Stimulated activated CD4-positive, alpha-beta T cell treated with anti-CD3 and anti-CD28 coated beads, Interleukin-1b, Interleukin-23, amount 100 ng/mL, for 4 hours (primary cell): ENCODE measurements at places on chromosomes 11 and 22.

GRCh38 chr11:75352588-75353206 is 1.2 kb upstream of the ARRB1 start:
- DNase-seq = no peak

DNA sequence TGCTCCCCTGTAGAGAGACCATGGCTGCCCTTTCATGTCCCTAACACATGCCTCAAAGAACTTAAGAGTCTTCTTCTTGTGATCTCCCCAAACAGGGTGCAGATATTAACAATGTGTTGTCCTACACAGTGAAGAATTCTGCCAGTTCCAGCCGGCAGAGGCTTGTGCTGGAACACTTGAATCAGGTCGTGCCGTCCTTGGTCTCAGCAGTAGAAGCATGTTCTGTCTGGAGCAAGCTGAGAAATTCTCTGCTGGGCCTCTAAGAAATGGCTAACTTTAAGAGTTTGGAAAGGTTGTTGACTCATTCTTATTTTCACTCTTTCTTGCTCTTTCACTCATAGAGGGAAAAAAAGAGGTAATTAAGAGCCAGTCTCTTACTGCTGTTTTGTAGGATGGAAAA is 71.1 kb upstream of the SLC25A18 start:
- DNase-seq = no peak

- DNase-seq = no peak
Observed at GRCh38 chr11:104792861-104793260, 105.4 kb downstream of the CASP12 start.

GRCh38 chr11:134317103-134317502 is 14.7 kb upstream of the GLB1L2 start:
- no peak for DNase-seq

DNA sequence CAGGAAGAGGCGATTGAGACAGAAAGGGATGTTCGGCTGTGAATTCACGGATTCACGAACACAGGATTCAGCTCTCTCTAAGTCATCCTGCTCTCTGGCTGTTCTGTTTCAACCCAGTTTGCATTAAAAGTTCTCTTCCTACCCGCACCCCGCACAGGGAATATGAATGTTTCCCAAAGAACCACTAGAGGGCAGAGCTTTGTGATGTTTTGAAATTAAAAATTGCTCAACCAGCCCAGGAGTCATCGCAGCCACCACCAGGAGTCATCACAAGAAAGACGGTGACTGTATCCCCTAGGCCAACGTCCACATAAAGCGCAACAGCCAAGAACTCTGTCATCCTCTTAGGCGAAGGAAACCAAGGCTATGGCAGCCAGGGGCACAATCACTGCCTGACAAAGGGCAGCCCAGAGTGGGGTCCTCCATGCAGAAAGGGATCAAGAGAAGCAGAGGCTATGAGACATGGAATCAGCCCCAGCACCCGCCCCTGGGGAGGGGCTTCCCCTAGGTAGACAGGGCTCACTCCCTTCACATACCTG is 122.4 kb downstream of the WT1 start:
- no peak for DNase-seq

GRCh38 chr22:32318361-32318760 is 39.3 kb upstream of the RFPL3 start:
- DNase-seq = no peak

DNA sequence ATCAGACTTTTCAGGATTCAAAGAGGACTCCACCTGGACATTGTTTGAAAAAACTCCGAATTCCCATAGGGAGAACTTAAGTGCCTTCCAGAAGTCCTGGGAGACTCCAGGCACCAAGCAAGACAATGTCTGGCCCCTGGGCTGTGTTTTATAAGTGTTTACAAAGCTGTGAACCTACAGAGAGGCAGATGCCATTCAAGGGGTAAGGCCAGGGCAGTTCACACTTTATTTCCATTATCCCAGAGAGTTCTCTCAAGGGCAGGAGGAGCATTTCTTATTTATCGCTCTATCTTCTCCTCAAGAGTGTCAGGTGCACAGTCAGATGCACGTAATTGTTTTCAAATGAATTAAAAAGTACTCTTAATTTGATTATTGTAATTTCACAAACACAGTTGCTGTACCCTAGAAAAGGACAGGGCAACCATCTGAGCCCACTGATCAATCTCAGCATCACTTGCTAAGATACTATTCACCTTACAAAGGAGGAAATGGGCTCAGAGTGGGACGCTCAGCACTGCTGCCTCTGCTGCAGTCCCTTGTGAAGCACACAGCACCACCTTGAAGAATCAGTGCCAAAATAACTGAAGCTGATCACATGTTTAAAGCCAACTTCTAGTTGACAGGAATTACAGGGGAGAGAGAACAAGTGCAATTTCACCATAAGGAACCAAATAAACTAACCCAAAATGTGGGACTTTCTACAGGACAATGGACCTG is 35.0 kb downstream of the RASSF10 start:
- DNase-seq = no peak

- no peak for DNase-seq
Observed at GRCh38 chr11:45021001-45021400, 70.3 kb upstream of the TP53I11 start.

DNA sequence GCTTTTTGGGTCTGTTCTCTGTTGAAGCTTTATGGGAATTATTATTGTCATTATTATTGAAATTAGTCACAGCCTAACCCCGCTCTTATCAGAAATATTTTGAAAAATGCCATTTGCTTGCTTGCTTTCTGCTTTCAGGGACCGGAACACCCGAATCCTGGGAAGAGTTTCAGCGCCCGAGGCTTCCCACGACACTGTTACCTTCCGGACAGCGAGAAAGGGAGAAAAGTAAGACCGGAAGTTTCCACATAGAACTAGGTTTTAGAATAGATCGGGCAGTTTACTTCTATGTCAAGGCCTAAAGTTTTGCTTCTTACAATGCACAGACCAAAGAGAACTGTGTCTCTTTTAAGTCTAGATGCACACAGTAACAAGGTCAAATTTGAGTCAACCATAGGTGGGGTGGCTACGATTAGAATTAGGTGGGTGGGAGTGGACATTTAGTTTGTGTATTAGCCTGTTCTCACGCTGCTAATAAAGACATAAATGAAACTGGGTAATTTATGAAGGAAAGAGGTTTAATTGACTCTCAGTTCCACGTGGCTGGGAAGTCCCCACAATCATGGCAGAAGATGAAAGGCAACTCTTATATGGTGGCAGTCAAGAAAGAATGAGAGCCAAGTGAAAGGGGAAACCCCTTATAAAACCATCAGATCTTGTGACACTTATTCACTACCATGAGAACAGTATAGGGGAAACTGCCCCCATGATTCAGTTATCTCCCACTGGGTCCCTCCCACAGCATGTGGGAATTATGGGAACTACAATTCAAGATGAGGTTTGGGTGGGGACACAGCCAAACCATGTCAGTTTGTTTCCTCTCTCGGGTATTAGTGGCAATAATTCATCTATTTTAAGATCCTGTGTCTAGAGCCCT is 12.9 kb downstream of the MPEG1 start:
- DNase-seq = no peak

- DNase-seq = no peak
Observed at GRCh38 chr22:49953027-49953679, 7.4 kb upstream of the PIM3 start.

GRCh38 chr11:39365809-39366436 is 2093.5 kb downstream of the LRRC4C start:
- DNase-seq = no peak

DNA sequence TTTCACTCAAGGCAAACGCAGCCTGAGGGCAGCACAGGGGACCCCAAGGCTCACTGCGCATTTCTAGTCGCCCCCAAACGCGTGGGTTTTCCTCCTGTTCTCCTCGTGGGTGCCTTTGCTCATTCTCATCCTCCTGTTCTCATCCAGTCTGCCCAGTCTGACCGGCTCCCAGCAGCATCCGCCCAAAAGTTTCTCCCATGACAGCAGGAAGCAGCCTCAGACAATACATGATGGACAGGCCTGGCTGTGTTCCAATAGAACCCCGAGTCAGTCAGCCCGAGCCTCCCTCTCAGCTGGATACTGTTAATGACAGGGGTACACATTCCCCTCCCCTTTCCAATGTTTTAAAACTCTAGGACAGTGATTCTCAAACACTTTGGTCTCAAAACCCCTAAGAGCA is 22.5 kb upstream of the KRTAP5-7 start:
- no peak for DNase-seq

DNA sequence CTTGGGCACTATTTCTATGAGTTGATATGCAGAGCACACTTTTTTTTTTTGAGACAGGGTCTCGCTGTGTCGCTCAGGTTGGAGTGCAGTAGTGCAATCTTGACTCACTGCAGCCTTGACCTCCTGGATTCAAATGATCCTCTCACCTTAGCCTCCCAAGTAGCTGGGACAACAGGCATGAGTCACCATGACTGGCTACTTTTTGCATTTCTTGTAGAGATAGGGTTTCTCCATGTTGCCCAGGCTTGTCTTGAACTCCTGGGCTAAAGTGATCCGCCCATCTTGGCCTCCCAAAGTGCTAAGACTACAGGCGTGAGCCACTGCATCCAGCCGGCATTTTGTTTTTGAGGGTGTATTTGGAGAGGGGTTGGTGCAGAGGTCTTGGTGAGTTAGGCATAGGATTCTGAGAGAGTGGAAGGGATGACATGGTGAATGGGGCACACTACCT is 29.9 kb upstream of the MTCH2 start:
- DNase-seq = no peak

DNA sequence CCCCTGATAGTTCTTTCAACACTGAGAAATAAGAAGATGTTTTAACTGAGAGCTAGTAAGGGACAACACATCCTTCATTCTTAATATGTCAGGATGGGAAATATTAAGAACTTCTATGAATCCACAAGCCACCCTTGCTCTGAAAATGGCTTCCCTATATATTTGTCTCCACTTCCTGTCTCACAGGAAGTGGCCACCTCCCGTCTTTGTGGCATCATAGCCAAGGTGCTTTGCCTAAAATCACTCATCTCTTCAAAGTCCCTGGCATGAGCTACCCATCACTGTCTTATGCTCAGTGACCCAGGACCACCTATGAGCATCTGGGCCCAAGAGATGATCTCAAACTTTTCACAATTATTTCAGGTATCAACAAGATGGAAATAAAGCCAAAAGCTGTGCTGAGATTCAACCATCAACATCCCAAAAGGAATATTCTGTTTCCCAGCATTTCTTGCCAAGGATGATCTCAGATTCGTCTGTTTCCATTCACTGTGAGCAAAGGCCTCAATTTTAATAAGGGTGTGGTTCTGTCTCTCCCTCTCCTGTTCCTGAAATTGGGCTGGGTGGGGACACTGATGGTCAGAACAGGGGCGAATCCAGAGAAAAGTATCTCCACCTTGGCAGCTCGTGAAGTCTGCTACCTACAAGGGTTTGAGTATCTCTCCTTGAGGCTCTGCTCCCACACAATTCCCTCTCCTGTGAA is 493.9 kb downstream of the MN1 start:
- DNase-seq = no peak

DNA sequence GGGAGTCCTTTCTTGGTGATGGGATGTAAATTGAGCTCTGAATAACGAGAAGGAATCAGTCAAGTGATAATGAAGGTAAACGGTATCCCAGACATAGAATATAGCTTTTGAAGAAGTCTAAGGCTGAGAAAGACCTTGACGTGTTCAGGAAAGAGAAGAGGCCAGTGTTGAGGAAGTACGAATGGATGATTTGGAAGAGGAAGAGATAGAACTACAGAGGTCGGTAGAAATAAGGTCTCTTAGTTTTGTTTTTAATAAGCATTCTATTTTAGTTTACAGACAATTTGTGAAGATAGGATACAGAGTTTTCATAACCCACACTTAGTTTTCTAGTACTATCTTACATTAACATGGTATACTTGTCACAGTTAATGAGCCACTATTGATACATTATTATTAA is 1598.1 kb downstream of the FAM181B start:
- no peak for DNase-seq

GRCh38 chr11:8698379-8698851 is 15.8 kb downstream of the RPL27A start:
- no peak for DNase-seq

DNA sequence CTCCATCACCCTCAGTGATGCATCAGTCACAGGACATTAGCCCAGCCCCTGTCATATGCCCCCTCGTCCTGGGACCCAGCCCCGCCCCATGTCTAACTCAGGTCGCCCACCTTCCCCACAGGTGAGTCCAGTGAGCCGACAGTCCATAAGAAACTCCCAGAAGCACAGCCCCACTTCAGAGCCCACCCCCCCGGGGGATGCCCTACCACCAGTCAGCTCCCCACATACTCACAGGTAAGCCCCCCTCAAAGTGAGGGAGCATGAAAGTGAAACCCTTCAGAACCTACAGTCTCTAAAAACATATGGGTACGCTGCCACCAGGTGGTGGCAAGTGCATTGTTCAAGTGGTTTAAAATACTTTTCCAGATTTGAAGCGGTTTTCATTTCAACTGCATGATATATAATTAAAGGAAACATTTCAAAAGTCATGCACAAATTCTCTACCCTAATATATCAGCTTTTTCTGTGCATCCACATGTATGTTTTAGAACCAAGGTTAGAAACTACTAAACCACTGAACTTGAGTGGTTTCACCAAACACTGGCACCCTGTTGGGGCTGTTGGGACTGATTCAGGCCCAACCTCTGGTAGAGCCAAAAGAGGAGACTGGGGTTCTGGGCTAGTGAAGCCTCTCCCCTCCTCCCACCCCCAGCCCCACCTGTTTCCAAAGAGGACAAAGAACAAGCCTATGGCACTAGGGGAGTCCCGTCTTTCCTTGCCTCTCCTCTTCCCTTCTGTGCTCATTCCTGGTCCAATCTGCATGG is 17.3 kb downstream of the EPS8L2 start:
- peak; percentile 30 for DNase-seq

DNA sequence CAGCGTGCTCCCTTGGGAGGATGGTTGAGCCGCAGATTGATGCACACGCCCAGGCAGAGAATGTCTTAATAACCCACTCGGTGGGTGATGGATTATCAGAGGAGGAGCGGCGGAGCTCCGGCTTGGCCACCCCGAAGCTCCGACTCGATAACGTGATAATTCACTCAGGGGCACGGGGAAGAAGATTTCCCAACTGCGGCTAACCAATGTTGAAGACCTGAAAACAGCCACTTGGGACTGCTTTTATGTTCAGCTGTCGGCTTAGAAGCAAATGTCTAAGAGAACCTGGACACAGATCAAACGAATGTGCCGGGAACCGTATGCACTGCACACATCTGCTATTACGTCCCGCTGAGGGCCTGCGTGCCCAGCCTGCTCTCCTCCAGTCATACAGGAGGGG is 206.8 kb upstream of the CADM1 start:
- DNase-seq = no peak

DNA sequence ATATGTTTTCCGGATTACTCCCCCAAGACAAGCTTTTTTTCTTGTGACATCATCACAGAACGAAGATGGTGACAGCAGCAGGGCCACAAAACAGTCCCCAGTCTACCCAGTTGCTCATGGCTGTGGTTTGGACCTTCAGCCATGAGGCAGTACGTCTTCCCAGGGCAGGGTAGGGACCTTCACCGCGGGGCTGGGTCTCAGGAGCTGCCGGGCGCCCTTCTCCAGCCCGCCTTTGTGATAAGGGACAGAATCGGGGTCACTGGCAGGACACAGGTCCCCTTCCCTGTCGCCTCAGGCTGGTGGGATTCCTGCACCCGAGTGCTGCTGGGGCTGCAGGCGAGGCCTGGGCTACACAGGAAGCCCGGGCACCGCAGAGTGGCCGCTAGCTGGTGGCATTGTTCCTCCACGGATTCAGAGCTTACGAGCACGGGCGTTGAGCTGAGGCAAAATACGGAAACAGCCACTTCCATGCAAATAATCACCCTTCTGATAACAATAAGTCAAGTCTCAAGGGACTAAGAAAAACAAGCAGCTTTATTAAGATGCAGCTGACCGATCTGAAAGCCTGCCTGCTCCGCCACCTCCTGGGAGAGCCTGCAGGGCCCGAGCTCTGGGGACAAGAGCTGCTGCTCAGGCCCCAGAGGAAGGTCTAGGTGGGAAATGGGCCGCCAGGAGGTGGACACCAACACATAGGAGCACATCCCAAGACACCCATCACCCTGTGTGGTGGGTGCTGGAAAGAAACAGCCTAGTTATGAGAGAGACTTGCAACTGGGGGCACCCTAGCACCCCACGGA is 12.3 kb downstream of the TBX1 start:
- no peak for DNase-seq
